ENCODE measurements at places on chromosomes 2 and 18.

GRCh38 chr18:61360404-61361383, 27.5 kb downstream of the CDH20 start:
- peak; percentile 15 for DNase-seq

- DNase-seq, result no peak
Observed at GRCh38 chr2:232491139-232491780, 3.6 kb upstream of the ECEL1 start.

- DNase-seq, result no peak
Observed at GRCh38 chr2:208669394-208669793, 262.8 kb downstream of the PTH2R start.

DNA sequence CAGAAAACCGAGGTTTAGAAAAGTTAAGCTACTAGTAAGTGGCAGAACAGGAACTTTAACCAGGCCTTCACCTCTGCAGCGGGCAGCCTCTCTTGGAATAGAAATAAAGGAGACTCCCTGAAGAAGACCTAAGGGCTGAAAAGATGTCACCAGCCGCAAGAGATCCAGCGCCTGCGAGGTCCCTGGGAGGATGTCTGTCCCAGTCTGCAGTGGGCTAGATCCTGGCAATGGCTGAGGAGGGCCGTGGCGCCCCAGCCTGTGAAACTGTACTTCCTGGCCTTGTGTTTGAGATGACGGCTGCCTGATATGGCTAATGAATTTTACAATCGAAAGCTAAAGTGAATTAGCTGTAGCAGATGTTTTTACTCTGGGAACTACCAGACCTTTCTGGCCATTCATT, 300.6 kb upstream of the SALL3 start:
- DNase-seq, result no peak

DNA sequence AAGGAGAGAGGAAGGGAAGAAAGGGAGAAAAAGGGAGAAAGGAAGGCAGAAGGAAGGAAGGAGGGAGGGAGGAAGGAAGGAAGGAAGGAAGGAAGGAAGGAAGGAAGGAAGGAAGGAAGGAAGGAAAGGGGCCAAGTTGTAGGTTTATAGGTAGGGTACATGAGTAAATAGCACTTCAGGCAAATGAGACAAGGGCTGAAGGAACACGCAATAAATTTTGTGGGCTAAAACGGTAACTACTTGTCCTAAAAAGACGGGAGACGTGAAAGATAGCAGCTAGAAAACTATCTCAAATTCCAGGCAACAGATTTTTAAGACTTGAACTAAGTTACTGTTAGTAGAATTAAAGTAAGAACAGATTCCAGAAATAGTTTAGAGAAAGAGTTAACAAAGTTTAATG, 129.3 kb upstream of the XIRP2 start:
- DNase-seq, result no peak

- no peak for DNase-seq
Observed at GRCh38 chr2:113965644-113966043, 75.8 kb downstream of the ACTR3 start.

Data from GM18507 (cell line).